ENCODE measurements at places on chromosomes 12 and 14.

DNA sequence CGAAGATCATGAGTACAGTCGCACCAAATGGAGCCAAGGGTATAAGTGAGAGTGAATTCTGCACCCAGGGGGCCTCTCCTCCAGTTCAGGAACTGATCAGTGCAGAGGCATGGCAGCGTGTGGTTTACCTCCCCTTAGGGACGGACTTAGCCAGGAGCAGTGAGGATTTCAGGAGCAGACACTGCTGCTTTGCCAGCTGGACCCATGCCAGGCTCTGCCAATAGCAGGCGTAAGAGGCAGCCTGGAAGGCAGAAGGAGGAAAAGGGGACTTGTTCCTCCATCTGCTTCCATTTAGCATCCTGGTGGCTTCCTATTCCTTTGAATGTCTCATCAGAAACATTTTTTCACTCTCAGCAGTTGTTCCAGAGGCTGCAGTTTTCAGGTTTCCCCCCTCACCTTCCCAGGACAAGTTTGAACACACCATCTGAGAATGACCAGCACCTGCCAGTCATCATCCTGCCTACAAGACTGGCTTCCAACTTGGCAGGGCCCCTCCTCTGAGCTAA lies 137.0 kb upstream of the LMNTD1 start:
- DNase-seq = peak; percentile 61

DNA sequence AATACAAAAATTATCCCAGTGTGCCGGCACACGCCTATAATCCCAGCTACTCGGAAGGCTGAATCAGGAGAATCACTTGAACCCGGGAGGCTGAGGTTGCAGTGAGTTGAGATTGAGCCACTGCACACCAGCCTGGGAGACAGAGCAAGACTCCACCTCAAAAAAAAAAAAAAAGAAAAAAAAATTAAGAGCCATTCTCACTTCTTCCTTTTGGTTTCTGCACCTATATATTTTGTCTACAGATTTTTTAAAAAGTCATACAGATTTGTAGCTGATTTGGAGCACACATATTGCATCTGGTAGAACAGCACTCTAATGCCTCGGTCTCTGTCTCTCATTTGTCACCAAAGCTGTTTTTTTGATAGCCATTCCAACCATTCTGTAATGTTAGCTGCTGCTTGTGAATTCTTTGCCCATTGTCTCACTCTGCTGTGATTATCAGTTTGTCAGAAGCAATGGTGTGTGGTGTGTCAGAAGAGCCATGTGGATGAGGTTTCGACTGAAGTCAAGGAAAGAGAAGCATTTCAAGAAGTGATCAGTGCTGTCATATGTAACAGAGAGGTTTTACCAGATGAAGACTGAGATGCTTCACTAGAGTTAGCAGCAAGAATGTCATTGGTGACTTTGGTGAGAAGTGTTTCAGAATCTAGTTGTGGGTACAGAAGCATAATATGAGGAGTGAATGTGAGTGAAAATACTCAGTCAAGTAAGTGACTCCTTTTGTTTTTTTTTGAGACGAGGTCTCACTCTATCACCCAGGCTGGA lies 8.7 kb upstream of the KTN1 start:
- DNase-seq = no peak

GRCh38 chr12:58081488-58081887 lies 140.1 kb downstream of the ATP23 start:
- DNase-seq = no peak

- no peak for DNase-seq
Measured at GRCh38 chr12:117724543-117724942, 244.2 kb downstream of the KSR2 start.

Data from fibroblast of gingiva (primary cell).